ENCODE measurements at places on chromosomes 4 and X. TPM values are rescaled to one million over a fixed set of nuclear protein-coding genes. Genes with fewer than 3 reads are reported as not detected.

- no peak for DNase-seq
These were observed 58.7 kb downstream of the MAMLD1 start for GRCh38 chrX:150421816-150422215.

- peak; percentile 30 for DNase-seq
These were observed 778 bp downstream of the CASP3 start for GRCh38 chr4:184648313-184649025.

- no peak for DNase-seq
These were observed 11.4 kb upstream of the TAPT1 start for GRCh38 chr4:16237715-16238114.

GRCh38 chr4:44806071-44806470 lies 79.7 kb upstream of the GNPDA2 start:
- no peak for DNase-seq

- no peak for DNase-seq
These were observed 60.5 kb upstream of the HOPX start for GRCh38 chr4:56741595-56741994.

DNA sequence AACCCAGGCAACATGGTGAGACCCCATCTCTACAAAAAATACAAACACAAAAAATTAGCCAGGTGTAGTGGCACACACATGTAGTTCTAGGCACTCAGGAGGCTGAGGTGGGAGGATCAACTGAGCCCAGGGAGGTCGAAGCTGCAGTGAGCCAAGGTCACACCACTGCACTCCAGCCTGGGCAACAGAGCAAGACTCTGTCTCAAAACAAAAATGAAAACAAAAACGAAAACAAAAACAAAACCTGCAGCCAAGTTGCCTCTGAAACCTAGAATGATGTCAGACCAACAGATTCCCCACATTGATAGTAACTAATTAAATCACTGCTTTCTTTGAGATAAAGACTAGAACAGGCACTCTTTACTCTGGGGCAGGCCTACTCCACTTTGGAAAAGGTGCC lies 104.5 kb downstream of the AMELX start:
- no peak for DNase-seq

DNA sequence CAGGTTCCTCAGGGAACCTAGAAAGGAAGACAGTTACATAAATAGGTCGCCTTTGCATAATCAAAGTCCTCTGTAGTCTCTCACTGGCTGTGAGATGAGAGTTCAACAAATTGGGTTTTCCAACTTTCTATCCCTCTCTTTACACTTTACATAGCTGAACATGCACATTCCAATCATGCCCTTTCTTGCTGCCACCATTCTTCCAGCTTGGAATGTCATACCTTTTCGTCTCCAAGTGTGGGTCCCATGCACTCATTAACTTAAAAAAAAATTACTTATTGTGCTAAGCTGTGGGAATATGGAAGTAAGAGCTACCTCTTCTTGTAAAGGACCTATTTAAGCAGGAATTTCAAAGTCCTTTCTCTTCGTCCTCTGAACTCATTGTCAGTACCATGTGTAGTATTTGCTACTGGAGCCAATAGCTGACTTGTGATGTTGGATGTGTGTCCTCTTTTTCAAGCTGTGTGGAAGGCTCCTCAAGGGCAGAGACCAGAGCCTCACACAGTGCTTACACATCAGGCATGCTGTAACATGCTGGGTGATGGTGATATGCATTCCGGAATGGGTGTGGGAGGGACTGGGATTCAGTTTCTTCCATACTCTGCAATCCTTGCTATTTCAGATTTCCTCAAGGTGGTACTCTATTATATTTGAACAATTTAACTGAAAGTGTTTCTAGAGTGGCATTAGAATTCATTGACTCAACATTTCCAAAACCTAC lies 7.1 kb downstream of the ENOPH1 start:
- DNase-seq: peak; percentile 26

- peak; percentile 13 for DNase-seq
These were observed 408 bp downstream of the TMEM33 start for GRCh38 chr4:41935652-41936021.

- no peak for DNase-seq
These were observed 909.0 kb downstream of the CENPC start for GRCh38 chr4:66636349-66636748.

DNA sequence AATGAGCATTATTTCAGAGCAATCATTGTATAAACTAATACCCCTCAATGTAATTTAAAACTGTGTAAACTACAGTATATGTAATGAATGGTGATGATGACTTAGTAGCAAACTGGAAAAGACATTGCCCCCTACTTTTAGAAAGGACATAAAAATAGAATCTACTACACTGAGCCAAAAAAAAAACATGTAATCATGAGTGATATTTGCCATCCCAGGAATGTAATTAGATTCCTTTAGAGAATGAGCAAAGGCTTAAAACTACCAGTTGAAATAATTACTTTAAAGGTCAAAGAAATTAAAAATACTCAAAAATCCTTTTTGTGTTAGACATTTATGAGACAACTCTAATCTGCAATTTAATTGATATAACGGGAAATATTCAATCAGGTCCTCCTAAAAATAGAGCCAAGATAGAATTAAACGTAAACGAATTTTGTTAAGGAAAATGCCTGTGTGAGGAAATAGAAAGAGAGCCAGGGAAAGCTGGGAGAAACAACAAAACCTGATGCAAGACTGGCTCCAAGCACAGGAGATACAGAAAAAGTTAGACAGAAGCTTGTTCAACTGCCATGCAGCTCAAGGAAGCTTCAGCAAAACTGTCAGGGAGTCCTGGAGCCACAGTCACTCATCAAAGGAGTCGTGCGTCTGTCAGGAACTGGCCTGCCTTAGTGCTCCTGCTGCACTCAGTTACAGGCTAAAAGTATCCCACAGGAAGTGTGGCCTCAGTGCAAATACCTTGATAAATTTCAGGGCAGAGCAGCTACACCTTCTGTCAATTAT lies 655.7 kb upstream of the INTU start:
- DNase-seq: no peak

DNA sequence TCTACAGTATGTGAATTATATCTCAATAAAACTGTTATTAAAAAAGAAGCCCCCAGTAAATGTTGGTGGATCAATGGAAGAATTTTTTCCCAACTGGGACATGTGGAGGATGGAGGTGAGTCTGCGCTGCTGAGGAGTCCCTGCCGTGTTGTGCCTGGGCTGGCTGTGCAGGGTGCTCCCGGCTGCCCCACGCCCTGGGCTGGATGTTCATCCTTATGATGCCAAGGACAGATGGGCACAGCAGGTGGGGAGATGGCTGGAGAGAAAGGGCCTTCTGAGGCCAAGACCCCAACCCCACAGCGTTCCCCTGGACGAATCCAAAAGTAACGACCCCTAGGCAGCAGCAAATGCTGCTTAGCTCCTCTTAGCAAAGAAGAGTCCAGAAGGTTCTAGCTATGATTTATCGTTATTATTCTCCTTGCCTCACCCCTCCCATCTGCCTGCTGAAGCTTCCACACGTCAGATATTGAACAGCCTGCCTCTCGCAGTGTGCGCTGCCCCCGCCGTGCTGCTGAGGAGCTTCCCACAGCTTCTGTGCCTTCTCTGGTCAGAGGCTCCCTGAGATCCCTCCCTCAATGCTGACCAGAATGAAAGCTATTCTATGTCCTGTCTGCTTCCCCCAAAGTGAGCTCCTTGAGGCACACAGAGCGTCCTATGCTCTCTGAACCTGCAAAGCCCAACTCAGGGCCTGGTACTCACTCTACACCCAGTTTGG lies 26.5 kb downstream of the HMX1 start:
- DNase-seq: no peak

DNA sequence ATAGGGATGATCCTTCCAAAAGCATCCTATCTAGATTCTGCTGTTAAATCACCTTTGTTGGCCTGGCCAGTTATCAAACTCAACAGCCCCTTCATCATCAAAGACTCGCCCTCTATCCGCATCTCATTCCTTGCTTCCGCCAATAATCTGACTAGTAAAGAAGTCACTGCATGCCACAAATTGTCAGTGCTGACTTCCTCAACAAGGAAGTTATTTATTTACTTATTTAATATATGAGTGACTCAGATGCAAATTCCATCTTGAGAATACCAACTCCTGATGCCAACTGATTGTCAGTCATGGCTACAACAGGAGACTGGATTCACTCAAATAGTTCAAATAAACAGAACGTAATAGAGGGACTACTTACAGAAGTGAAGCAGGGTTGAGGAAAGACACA lies 283.8 kb downstream of the TRIML1 start:
- peak; percentile 68 for DNase-seq

- DNase-seq: peak; percentile 60
These were observed 29.8 kb downstream of the ACOX3 start for GRCh38 chr4:8410641-8411271.

DNA sequence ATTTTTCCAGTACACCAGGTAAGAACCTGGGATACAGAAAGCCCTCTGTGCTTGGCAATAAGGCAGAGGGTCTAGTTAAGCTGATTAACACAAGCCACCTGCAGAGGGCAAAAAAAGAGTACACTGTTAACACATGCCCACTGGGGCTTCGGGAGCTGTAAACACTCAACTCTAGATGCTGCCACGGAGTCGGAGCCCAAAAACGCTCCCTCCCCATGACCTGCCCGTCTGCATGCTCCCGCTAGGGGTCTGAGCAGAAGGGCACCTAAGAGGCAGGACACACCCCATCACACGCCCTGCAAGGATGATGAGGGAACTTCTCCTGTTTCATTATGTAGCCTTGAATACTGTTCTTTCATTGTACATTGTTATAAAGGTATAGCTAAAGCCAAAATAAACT lies 715.6 kb upstream of the AADAT start:
- no peak for DNase-seq

DNA sequence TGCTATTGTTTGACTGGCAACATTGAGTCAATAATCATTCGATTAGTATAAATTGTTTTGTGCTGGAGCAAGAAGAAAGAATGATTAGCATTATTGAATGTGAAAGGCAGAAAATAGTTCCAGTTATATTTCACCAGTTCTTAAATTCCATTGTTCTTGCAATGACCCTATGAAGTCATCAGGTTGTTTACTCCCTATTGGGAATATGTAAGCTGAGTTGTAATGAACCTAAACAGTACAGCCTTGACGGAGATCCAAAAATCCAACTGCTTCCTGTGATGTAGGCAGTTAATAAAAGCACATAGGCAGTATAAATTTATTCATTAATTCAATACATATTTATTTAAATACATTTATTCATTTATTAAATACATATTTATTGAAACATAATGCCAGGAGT lies 947.5 kb downstream of the PCDH7 start:
- no peak for DNase-seq

- no peak for DNase-seq
These were observed 70.0 kb downstream of the NYX start for GRCh38 chrX:41516999-41517765.

DNA sequence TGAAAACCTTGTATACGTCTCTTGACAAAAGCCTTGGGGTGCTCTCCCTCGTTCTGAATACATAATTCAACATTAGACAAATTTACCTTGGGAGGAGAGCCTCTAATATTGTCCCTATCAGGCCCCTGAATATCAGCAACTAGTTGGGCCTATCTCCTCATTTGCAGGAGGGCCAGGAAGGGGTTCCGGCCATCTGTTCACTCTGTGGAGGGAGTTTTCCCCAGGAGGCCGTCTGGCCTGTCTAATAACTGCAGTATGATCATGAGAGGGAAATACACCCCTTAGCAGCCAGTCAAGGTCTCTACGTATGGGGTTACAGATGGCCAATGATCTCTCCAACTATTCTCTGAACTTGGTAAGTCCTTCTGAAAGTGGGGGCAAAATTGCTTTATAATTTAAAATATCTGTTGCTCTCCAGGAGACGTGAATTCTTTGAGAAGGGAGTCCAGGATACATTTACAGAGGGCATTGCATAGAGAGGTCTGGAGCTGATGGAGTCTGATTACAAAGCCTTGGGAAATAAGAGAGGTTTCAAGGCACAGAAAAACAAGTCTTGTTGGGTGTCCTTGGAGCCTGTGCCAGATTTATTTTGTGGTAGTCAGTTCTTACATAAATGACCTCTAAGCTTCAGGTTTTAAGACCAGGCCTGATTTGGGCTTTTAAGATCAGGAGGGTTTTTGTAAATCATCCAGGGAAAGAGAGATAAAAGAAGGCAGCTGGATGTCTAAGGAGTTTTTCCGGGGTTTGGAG lies 48.2 kb upstream of the UXT start:
- no peak for DNase-seq

DNA sequence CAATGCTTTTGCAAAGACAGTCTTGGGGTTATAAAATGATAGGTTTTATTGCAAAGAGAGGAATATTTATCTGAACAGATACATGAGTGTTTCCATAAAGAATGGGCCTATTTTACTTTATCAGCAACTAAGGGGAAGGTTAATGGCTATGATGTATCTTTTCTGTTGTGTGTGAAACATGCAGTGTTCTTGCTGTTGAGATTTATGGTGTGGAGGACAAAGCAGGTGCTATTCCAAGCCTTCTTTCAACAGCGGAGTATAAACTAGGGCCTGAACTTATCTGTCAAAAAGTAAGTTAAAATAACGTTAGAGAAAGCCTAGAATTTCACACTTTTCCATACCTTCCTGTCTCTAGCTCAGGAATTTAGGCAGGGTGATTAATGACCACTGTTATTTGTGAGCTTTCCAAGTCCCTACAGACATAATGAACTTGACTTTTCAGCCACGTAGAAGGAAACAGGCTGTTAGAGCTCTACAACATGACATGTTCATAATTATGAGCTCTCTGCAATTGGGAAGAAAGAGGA lies 411.4 kb downstream of the IL1RAPL1 start:
- no peak for DNase-seq

DNA sequence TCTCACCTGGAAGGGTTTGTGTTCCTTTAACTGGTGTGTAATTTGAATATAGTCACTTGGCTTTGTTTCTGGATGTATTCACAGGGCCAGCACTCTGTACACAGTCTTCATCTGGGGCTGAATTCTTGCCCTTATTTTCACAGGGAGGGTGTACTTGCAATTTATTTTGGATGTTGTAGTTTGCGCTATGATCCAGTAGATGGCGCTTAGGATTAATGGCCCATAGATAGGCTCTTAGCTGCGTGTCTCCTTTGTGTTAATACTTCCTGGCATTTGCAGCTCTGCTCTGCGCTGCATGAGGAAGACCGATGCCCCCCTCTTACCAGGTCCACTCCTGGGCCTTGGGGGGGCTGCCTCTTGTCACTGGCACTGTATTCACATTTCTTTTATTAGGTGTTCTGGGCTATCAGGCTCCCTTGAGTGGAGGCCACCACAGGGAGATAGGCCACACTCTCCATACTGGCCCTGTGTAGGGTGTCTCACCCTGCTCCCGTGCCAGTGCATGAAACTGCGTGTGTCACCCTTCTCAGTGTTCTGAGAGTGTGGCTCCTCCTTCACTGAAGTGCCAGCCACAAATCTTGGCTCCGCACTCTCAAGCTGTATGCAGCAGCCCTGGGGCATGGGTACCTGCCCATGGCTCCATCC lies 562.2 kb downstream of the ZIC3 start:
- DNase-seq: peak; percentile 15

Gene LEF1
- total RNA-seq: 0.52 TPM

Gene ALPK1
- 21.1 TPM for total RNA-seq

Gene MCF2
- not detected for total RNA-seq

Gene ATP8A1
- total RNA-seq: 4.0 TPM

Gene HSD17B13
- 0.05 TPM for total RNA-seq

Gene COX7B2
- total RNA-seq: not detected

Gene MEPE
- not detected for total RNA-seq

Gene CTAG2
- total RNA-seq: not detected

Gene H2BW2
- total RNA-seq: not detected

Gene GUCY1A1
- total RNA-seq: 59.1 TPM

Gene PHEX
- 0.35 TPM for total RNA-seq

Gene RBBP7
- 137 TPM for total RNA-seq

Gene BRS3
- total RNA-seq: not detected

Gene ARHGEF38
- total RNA-seq: 0.69 TPM

Gene CSAG1
- total RNA-seq: not detected

Gene CFP
- total RNA-seq: not detected

Gene RS1
- 0.17 TPM for total RNA-seq
